ENCODE measurements at places on chromosomes 1 and 21. TPM values are rescaled to one million over a fixed set of nuclear protein-coding genes. Genes with fewer than 3 reads are reported as not detected.

Gene FRRS1
- polyA plus RNA-seq, result 11.0 TPM

Gene UBL4B
- polyA plus RNA-seq, result not detected

Gene DIO1
- 4.9 TPM for polyA plus RNA-seq

Gene HHAT
- polyA plus RNA-seq, result 11.8 TPM

Gene WDR4
- 9.5 TPM for polyA plus RNA-seq

GRCh38 chr1:119141660-119142059, 1.2 kb upstream of the WARS2 start:
- no peak for DNase-seq

GRCh38 chr1:15937706-15938168, 38.2 kb downstream of the ZBTB17 start:
- no peak for DNase-seq

DNA sequence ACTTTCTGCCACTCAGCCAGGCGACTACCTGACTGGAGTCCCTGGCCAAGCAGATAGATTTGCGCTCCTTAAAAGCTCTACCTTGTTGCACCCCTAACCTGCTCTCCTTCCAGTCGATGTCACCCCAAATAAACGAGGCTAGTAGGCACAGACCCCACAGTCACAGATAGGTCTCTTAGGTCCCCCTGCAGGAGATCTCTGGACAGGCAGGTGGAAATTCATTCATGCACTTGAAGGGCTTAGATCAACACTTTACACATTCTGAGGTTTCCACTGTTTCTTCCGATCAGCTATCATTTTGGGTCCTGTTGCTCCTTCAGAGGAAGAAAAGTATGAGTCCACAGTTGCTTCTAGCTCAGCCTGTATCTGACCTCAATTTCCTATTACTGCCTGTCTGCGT, 272.6 kb upstream of the FMN2 start:
- DNase-seq, result no peak

- DNase-seq, result no peak
Measured at GRCh38 chr1:168084396-168085231, 52.1 kb downstream of the GPR161 start.

DNA sequence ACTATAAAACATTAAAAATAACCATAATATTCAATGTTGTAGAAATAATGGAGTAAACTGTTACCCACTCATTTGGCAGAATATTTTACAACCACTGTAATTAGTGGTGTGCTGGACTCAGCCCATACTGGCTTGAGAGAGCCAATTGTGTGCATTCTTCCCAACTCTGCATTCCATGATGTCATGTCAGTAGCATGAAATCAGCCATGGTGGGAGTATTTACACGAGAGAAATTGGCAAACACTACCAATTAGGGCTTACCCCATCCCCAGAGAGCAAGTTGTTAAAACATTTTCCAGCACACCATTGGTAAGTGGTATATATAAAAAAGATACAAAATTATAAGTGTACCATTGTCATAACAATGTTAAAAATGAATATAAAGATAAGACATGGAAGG, 19.1 kb upstream of the QSOX1 start:
- DNase-seq, result no peak

- DNase-seq, result no peak
Measured at GRCh38 chr1:17184822-17185484, 20.0 kb upstream of the PADI1 start.

- no peak for DNase-seq
Measured at GRCh38 chr1:173267453-173267945, 60.4 kb upstream of the TNFSF4 start.

DNA sequence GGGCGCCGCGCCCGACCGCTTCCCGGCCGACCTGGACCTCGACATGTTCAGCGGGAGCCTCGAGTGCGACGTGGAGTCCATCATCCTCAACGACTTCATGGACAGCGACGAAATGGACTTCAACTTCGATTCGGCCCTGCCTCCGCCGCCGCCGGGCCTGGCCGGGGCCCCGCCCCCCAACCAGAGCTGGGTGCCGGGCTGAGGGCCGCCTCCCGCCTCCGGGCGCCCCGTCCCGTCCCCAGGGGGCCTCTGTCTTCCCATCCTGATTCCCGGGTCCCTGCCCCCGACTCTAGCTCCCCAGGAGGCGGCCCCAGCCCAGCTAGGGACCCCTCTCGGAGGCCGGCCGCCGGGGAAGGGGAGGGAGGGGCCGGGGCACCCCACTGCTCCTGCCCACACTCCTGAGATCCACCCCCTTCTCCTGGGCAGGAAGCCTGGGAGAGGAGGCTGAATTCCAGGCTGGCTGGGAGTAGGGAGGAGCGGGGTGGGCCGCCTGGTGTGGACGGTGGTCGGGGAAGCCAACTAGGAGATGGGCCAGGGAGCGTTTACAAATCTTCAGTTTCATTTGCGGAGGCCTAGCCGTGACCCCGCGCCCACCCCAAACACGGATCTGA, 21.4 kb downstream of the FOXO6 start:
- DNase-seq, result no peak

- no peak for DNase-seq
Measured at GRCh38 chr1:111704776-111705175, 34.4 kb downstream of the INKA2 start.

- DNase-seq, result no peak
Measured at GRCh38 chr1:20413136-20413775, 72.8 kb downstream of the CAMK2N1 start.

Data from left renal pelvis (tissue), 4 donors.